ENCODE measurements at places on chromosomes 1 and 21.
A peak's percentile ranks its signal among the peaks of the same experiment; 100 is the strongest.

DNA sequence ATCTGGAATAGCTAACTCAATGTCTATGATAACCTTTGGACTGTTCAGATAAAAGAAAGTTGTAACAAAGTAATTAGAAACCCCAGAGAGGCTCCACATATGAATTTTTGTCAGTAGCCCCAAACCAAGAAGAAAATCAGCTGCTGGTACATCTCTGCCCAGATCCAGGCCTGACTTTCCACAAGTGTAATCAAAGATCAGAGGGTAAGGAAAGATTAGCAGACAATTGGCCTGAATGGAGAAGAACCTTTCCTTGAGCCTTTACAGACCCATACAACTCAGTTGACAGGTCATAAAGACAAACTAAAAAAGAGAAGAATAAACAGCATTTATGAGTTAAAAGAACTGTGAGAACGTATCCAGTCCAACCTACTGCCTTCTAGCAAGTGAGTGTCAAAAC, 366.7 kb upstream of the PKN2 start:
- no peak for DNase-seq

DNA sequence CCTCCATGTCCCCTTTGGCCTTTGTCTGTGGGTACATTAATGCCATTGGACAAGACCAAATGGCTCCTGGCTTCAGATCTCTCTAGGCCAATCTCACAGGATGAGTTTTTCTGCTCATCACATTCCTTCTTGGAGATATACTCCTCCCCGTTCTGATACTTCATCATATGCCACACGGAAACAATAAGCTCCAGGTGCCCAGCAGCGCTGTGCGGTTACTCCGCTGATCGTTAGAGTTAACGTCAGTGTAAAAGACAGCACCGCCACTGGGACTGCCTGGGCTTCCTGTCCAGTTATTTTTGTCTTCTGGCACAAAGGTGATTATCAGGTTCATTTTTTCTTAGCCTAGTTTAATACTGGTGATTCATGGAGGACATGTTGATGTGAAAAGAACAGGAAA, 22.5 kb downstream of the CACHD1 start:
- no peak for DNase-seq

DNA sequence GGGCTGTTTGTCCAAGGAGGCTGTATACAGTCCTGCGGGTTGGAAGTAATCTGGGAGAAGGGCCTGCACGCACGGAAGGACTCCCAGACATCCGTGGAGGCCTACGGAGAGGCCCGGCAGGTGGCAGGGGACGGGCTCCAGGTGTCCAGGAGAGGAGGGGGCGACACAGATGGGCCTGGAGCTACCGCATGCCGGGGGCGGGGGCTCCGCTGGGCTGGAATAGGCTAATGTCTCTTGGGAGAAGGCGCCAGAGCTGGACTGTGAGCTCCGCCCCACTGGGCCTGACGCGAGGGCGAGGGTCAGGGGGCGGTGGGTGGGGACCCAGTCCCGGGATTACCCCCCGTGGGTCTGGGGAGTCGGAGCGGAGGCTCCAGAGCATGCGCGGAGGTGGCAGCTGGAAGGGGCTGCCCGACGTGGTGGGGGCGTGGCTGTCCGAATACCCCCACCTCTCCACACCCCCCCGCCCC, 659 bp downstream of the AGO1 start:
- no peak for DNase-seq

DNA sequence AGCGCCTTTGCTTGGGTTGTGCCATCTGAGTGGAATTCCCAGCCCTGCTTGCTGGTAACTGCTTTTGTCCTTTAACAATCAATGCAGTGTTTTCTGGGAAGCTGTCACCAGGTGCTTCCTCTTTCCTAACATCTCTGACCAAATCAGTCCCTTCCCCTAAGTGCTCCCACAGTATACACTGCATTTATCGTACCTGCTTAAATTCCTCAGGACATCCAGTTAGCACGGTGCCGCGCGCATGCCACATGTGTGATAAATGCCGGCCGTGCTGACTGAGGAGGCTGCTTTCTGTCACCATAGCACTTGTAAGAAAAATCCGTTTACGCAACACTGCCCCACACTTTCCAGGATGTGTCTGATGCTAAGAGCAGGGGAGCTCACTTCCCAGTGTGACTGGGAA, 115.4 kb downstream of the BCAR3 start:
- no peak for DNase-seq

DNA sequence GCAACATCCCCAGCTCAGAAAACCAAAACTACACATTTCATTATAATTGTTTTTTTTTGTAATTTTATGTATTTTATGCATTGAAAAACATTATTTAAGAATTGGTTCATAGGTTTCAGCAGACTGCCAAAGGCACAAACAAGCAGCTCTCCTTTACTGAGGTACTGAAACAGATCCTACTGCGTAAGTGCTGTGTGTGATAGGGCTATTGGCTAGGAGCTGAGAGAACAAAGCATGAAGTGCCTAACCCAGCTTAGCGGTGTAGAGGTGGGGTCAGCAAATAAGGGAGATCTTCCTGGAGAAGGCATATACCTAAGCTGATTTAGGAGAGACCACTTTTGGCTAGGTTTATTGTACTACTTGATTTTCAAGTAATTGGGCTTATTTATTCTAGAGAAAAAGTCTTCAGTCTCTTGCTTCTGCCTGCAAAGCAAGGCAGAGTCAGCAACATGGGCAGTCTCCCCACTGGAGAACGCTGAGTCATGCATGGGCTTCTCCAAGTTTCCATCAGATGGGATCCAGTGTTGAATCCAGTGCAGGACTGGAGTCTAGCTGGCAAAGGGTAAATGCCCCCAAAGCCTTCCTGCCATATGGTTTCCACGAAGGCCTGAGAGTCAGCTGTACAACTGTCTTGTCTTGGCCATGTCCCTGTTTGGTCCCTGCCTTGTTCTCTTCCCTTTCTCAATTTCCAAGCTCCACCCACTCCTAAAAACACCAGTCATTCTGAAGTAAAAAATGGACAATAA, 18.0 kb upstream of the YTHDF2 start:
- no peak for DNase-seq

DNA sequence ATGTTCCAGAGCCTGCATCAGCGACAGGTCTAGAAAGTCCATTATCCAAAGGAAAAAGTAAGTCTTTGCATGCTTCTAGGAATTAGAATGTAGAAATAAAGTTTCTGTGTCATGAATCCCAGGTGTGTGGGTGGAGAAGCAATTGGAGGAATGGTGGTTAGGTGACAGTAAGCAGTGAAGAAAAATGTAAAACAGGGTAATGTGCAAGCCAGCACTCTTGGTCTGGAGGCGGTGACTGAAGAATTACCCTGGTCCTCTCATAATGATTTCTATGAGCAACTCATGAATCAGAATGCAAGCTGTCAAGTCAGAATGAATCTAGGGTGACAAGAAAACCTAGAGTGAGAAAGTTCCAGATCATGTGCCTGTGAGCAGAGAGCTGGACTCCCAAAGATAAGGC, 33.6 kb downstream of the PLPPR4 start:
- no peak for DNase-seq

GRCh38 chr1:46675549-46676314, 4.1 kb downstream of the TEX38 start:
- DNase-seq: no peak

GRCh38 chr1:21539933-21540332, 30.7 kb downstream of the ALPL start:
- DNase-seq: no peak

DNA sequence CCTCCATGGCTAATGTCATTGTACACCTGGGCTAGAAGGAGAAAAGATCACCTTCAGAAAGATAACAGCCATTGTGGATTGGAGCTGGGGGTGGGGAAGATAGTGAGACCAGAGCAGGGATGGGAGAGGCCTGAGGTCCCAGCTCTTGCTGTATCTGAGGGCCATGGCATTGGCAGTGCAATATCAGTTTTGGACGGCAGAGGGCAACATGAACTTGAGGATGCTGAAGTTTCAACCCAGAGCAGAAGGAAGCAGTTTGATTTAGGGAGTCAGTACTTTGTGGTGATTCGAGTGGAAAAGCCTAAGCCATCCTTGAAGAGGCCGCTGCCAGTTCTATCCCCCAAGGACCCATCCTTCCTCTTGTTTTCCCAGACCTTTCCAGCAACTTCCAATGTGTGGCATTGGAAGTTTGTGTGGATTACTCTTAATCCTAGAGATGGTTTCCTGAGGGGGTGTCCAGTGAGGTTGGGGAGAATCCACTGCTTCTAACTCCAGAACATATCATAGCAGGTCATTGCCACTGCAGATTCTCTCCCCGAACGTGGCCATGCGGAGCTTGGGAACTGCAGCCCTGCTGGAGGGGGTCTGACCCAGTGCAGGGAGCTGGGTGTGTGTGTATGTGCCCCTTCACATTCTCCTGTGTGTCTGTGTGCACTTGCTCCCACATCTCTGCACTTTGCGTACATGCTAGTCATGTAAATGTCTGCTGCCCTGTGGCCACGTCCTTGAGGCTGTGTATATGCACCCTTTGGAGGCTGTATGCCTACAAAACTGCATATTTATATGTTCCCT, 24.1 kb downstream of the SLC26A9 start:
- peak; percentile 82 for DNase-seq

GRCh38 chr1:150577557-150578271, 1.7 kb downstream of the MCL1 start:
- no peak for DNase-seq

DNA sequence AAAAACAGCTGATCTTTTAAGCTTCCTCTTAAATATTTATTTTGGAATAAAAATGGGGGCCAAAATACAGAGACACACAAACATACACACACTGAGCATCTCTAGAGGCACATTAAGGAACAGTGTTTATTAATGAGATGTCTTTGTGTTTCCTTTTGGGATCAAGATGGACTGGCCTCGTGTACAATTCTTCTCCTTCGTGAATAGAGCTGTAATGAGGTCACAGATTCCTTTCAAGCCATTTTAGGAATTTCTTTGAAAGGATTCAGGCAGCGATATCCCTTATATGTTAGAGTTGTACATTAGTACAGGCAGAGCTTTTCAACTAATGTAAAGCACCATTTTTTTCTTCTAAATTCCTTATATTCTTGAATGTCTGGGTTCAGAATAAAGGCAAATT, 295.7 kb downstream of the CHRM3 start:
- no peak for DNase-seq

GRCh38 chr1:64187646-64188045, 15.8 kb upstream of the UBE2U start:
- DNase-seq: no peak

- no peak for DNase-seq
Observed at GRCh38 chr1:246809473-246809872, 85.3 kb downstream of the SCCPDH start.

- no peak for DNase-seq
Observed at GRCh38 chr1:18178111-18178510, 70.5 kb downstream of the IGSF21 start.

GRCh38 chr1:33399375-33399774, 31.5 kb downstream of the PHC2 start:
- no peak for DNase-seq
